ENCODE measurements at places on chromosomes 11 and 22.

- no peak for DNase-seq
Observed at GRCh38 chr11:111976767-111977145, 39.6 kb downstream of the DIXDC1 start.

- DNase-seq = no peak
Observed at GRCh38 chr11:95132956-95133355, 43.3 kb downstream of the ENDOD1 start.

- DNase-seq = no peak
Observed at GRCh38 chr11:133669371-133670053, 137.2 kb upstream of the OPCML start.

- no peak for DNase-seq
Observed at GRCh38 chr11:17021511-17021910, 7.3 kb upstream of the PLEKHA7 start.

DNA sequence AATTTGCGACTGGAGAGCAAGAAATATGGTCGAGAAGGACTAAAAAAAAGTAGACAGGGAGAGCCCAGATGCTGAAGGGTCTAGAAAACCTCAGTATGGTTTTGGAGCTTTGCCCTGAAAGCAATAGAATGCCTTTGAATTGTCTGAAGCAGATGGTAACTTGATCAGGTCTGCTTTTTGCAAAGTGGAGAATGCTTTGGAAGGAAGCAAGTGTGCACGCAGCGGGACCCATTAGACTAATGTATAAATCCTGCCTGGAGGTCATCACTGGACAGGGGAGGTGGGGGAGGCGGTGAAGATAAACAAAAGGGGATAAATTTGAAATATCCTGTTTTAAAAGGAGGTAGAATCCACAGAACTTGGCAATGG lies 757 bp upstream of the HINFP start:
- DNase-seq = no peak

- no peak for DNase-seq
Observed at GRCh38 chr11:6703247-6704063, 20.3 kb upstream of the MRPL17 start.

DNA sequence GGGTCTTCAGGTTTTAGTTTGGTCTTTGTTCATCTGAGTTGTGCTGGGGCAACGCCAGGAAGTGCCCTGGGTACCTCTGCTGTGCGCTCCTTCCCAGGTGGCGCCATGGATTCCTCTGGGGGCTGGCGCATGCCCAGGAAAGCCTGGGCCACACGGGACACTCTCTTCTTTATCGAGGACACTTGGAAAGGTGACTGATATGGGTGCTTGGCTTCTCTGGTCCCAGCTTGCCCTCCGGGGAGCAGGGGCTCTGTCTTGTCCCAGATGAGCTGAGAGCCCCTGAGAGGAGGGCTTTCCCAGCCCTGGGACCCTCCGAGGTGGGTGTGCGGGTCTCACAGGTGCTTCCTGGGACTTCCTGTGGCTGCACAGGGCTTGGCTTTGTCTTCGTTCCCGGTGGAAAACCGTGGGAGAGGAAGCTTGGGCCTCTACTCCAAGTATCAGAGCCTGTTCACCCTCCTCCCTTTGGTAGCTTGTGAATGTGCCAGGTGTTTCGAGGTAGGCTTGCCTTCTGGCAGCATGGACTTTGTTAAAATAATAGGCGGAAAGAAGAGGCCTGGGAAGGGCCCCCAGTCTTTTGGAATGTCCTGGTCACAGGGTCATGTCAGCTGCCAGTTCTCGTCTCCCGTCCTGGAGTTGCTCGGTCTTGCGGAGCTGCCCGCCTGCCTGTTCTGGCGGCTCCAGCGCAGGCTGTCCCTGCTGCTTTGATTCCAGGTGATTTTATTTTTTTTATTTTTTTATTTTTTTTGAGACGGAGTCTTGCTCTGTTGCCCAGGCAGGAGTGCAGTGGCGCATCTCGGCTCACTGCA lies 10.1 kb upstream of the NEAT1 start:
- no peak for DNase-seq

GRCh38 chr11:96257036-96257435 lies 86.0 kb downstream of the MAML2 start:
- no peak for DNase-seq

- DNase-seq = no peak
Observed at GRCh38 chr11:33696411-33696810, 4.2 kb downstream of the C11orf91 start.

GRCh38 chr11:120039039-120039438 lies 98.9 kb downstream of the TRIM29 start:
- DNase-seq = no peak

DNA sequence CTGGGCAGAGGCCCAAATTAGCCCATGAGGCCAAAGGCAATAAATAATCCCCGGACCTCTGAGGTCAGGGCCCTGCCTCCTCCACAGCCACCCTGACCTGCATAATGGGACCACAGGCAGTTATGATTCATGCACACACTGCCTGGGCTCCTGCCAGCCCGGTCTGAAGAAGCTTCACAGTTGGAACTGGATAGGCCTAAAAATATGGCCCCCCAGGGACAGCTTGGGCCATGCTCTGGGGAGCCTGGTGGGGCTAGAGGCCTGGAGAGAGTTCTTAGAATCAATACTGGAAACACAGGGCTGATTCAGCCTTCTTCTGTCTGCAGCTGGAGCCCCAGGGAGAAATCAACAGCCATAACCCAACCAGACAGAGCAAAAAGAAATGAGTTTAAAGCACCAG lies 112.8 kb upstream of the CADM1 start:
- no peak for DNase-seq

GRCh38 chr22:48858856-48859255 lies 968.8 kb downstream of the BRD1 start:
- no peak for DNase-seq

GRCh38 chr11:118304568-118305248 lies at the start of gene CD3E:
TSS of gene CD3E (plus strand) at chr11:118304730. CDS start at chr11:118304953, 223 bp downstream.
- DNase-seq = no peak

- DNase-seq = peak; percentile 63
Observed at GRCh38 chr11:119356349-119357031, 10.0 kb upstream of the MFRP start.

DNA sequence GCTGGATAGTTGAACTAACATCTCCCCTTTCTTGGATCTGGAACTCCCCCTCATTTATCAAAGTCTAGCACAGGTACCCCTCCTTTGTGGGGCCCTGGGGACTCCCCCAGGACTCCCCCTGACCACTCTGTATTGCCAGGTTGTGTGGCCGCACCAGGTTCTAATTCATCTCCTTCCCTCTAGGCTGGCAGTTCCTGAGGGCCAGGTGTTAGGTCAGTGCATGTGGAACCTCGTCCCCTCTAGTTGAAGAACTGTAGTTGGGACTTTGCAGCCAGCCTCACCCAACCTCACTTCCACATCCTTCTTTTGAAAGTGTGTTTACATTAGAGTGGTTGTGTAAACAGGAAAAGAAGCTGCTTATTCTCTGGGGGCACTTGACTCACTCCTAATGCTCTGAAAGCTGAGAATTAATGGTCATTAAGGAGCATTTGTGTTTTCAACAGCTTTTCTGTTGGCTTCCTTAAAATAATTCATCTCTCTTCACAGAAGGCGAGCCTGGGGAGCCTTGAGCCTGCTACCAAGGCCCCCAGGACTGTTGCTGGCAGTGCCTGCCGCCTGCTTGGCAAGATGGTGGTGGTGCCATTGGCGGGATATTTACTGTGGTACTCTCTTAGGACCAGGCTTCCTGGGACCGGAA lies 11.8 kb downstream of the UPB1 start:
- no peak for DNase-seq

GRCh38 chr11:18309691-18310090 lies 12.2 kb downstream of the HPS5 start:
- no peak for DNase-seq

GRCh38 chr11:94675239-94675638 lies 92.9 kb upstream of the AMOTL1 start:
- peak; percentile 73 for DNase-seq

GRCh38 chr22:25704701-25705100 lies 37.3 kb upstream of the MYO18B start:
- no peak for DNase-seq

DNA sequence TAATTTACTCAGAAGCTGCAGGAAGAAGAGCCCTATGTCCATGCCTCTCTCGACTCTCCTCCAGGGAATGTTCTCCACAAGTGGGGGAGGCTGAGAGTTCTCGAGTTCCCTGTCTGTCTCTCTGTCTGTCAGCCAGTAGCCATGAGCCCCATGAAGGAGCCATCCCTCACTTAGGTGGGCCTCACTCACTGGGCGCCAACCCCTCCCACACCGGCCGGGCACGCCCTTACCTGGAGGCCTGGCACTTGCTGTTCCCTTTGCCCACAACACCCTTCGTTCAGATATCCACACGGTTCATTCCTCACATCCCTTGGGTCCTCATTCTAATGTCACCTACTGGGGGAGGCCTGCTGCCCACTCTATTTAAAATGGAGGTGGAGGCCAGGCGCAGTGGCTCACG lies 14.2 kb upstream of the IL10RA start:
- DNase-seq = no peak

DNA sequence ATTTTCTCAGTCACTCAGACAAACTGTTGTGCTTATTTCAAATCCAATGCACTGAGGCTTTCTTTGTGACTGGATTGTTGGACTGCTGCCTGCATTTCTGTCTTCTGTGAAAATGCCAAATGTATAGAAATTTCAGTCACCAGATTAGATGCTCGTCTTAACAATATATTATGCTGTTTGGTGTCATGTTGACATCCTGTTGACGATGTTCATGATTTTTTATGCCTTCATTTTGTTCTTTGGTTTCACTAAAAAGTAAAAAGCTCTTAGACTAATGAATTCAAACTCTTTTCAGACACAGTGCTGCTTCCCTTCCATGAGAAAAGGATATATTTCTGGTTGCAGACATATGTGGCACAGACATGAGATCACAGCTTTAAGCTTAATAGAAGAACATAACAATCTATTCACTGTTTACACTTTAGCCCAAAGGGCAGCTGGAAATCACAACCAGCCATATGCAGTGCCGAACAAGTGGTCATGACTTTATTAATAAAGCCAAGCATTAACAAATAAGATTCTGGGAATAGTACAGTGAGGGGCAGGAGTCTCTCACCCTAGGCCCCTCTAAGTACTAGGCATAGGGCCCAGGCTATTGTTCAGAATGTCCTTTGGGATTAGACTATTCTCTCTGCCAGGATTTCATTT lies 9.4 kb upstream of the SOX6 start:
- DNase-seq = no peak

- DNase-seq = no peak
Observed at GRCh38 chr11:45468267-45468856, 182.2 kb upstream of the SYT13 start.

GRCh38 chr11:40877981-40878380 lies 581.5 kb downstream of the LRRC4C start:
- DNase-seq = no peak

GRCh38 chr11:88359541-88359940 lies 22.0 kb upstream of the CTSC start:
- DNase-seq = no peak

GRCh38 chr11:133549826-133550225 lies 17.5 kb upstream of the OPCML start:
- DNase-seq = no peak

- DNase-seq = no peak
Observed at GRCh38 chr11:103609117-103610066, 427.0 kb upstream of the DDI1 start.

- DNase-seq = no peak
Observed at GRCh38 chr22:39207141-39208012, 37.4 kb downstream of the PDGFB start.

DNA sequence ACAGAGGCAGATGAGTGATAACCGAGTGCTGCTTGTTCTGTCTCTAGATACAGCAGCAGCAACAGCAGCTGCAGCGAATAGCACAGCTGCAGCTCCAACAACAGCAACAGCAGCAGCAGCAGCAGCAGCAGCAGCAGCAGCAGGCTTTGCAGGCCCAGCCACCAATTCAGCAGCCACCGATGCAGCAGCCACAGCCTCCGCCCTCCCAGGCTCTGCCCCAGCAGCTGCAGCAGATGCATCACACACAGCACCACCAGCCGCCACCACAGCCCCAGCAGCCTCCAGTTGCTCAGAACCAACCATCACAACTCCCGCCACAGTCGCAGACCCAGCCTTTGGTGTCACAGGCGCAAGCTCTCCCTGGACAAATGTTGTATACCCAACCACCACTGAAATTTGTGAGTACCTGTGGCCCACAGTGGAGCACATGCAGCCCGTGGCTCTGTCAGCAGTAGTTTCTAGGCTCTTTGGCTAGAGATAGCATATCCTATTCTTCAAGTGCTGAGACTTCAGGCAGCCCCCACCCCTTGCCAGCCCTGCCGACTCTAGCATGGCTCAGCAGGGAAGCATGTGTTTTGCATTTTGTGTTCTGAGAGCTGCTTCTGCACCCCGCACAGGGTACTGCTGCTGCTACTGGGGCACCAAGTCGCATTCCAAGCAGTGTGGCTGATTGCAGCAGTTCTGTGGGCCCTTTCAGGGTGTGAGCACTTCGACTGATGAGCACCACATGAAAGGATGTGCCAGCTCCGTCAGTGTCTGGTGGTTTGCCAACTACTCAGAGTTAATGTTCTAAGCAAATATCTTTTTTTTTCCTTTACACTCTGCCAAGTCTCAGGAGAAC lies 59.2 kb downstream of the MED15 start:
- no peak for DNase-seq

GRCh38 chr11:86068138-86068871 lies 579 bp downstream of the PICALM start:
- DNase-seq = peak; percentile 100

DNA sequence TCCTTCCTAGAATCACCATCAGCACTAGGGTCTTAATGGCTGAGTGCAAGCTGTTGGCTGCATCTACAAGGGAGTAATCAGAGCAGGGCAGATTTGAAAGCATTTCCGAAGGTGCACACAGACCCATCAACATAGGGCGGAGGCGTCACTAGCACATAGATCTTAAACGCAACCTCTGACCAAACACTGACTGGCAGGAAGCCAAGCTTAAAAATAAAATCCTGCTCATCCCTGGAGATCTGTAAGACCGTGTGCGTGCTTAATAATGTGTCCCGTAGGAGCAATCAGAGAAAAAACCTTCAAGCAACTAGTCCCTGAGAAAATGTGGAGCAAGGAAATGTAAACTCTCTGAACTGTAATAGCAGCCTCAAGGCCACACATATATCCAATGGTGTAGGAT lies 470.5 kb downstream of the ETS1 start:
- no peak for DNase-seq

DNA sequence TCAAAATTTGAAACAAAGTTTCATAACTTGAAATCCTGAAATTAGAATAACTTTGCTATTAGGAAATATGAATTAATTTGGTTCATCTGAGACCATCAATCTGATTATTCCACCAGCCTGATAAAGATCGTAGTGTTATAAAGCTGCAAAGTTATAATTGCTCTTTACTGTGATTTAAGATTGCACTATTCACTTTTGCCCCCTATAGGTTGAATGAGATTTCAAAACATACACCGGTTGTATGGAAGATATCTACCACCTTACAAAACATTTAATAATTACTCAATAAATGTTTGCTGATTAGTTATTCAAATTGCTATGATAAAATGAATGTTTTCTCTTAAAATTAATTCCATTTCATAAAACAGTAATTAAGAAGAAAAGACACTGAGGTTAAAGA lies 26.1 kb downstream of the APIP start:
- DNase-seq = no peak

- DNase-seq = no peak
Observed at GRCh38 chr22:17096071-17096470, 11.3 kb downstream of the IL17RA start.

GRCh38 chr22:48405741-48406140 lies 1421.9 kb downstream of the BRD1 start:
- no peak for DNase-seq

Data from NCI-H2171 (cell line).